ENCODE measurements at places on chromosomes 11 and 22.

DNA sequence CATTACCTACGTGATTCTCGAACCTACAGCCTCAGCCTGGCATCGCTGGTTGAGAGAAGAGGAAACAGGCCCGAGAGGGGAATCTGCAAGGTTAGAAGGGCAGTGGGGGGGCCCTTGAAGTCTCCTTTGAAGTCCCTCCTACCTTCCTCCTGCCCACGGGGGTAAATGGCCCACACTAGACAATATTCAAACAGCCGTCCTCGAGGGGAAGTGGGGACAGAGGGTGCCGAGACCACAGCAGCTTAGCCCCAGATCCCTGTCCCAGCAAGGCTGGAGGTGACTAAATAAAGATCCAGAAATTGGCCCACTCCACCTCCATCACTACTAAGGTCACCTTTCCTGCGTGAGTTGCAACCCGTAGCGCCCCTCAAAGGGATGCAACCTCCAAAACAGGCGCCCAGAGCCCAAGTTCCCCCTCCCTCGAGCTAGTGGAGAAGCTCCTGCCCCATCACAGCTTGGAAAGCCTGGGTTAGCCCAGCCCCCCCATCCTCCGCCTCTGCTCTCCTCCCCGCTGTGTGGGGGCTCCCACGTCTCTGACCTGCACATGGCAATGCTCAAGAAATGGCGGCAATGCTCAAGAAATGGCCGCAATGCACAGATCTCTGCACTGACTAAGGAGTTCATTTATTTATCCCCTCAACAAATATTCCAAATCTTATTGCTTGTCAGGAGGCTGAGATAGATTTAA, 788 bp upstream of the RASL10A start:
- DNase-seq: no peak

- no peak for DNase-seq
Measured at GRCh38 chr11:1218788-1219445, 3.9 kb upstream of the MUC5B start.

- DNase-seq: no peak
Measured at GRCh38 chr11:18461909-18462308, 6.3 kb downstream of the LDHAL6A start.

- no peak for DNase-seq
Measured at GRCh38 chr11:121557348-121557747, 104.6 kb upstream of the SORL1-AS1 start.

- no peak for DNase-seq
Measured at GRCh38 chr22:37431801-37432707, 4.8 kb upstream of the ELFN2 start.

DNA sequence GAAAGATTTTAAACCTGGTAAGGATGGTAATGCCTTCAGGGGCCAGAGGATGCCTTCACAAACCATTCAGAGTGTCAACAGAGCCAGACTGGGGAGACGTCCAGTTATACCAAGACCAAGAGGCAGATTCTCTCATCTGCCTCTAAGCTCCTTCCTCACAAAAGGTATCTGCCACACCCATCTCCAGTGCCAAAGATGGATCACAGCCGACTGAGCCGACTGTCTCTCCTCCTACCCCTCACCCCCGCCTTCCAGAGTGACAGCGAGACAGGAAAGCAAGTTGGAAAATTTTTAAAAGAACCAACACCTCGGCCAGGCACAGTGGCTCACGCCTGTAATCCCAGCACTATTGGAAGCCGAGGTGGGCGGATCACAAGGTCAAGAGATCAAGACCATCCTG, 79.1 kb upstream of the AKIP1 start:
- DNase-seq: no peak

GRCh38 chr11:122977470-122978298, 4.0 kb downstream of the BSX start:
- DNase-seq: no peak

GRCh38 chr22:50118129-50118528, 28.3 kb downstream of the MOV10L1 start:
- DNase-seq: no peak

- DNase-seq: no peak
Measured at GRCh38 chr22:37582526-37582925, 2.6 kb upstream of the LGALS2 start.

DNA sequence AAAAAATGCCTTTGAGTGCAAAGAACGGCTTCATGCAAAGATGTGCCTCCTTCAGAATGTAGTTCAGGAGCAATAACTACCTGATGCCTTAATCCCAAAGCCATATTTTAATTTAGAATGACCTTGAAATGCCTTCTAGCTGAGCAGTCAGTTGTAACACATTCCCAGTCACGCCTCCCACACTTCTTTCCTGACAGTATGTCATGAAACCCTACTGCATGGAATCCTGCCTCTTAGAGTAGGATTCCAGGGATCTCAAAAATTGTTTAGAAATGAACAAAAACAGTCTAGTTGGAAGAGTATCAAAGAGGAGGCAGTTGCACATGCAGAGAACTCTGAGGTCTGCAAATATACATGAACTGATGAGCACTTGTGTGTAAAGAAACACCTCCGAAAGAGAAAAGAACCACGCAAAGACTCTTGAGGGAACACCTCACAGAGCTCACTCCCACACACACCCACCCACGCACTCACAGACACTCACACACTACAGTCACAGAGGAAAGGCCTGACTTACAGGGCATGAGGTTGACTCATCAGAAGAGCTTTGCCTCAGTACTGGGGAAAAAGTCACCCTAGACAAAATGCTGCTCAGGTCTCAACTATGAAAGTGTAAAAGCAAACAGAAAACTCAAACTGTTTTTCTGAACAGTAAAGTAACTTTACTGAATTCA, 77.4 kb downstream of the GGTLC2 start:
- DNase-seq: no peak

DNA sequence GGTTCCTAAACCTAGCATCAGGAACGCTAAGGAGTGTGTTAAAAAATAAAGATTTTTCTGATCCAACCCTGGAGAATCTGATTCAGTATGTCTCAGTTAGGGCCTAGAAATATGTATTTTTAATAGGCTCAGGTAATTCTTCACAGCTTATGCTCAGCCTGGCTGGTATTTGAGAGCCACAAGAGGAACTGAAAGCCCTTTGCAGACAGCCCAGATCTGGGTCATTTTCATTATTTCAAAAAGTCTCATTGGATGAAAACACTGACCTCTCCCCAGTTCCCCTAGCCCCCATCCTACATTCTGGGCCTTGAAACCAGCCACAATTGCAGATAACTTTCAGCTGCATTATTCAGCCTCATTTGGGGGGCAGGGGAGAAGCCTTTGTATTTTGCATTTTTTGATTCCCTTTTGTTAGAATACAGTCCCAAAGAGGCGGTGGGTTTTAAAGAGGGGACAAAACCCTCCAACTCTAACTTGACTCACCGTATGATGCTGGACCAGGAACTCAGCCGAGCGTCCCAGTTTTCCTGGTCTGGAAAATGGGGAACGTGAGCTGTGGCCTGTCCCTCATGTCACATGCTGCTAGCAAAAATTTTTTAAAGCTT, 66.0 kb upstream of the LARGE1 start:
- DNase-seq: peak; percentile 37

GRCh38 chr22:43446037-43446803, 34.4 kb downstream of the MPPED1 start:
- DNase-seq: no peak

GRCh38 chr11:127925475-127925874, 661.9 kb downstream of the ETS1 start:
- DNase-seq: no peak

DNA sequence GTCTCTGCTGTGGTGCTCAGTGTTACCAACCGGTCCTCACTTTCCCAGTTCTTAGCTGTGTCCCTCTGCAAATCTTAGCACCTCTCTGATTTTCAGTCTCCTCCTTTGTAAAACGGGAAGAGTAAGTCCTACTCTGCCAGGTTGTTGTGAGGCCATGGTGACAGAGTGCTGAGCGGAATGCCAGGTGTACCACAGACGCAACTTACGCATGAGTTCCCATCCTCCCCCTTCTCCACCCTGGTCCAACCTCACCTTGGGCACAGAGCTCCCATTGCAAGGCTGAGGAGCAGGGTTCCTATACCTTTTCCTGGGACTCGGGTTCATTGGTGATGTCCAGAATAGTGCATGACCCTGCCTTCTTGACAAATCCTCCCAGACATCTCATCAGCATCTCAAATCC, 7.3 kb upstream of the DDB2 start:
- no peak for DNase-seq

GRCh38 chr22:33747576-33748180, 172.6 kb downstream of the LARGE1 start:
- DNase-seq: no peak

- no peak for DNase-seq
Measured at GRCh38 chr22:38270091-38270992, 2.5 kb downstream of the TMEM184B start.

DNA sequence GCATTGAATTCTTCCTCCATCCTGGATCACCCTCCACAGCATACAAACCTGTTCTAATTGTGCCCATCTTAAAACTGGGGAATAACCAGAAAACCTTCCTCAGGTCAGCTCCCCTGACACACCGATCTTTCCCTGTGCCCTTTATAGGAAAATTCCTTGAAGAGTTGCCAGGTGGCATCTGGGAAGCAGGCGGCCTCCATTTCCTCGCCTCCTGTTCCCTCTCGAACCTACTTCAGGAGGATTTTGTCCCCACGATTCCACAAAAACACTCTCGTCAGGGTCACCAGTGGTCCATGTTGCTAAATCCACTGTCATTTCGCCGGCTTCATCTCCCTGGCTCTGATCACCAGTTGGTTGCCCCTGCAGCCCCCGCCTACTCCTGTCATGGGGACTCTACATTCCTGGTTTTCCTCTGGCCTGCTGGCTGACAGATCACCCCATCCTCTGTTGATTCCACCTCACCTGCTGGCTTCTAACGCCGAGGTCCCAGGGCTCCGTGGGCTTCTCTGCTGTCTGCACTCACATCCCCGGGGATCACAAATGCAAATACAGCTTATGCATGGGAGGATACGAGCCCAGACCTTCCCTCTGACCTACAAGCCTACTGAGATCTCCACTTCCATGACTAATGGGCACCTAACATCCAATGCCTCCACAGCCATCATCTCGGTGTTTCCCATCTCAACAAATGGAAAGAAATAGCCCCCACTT, 92.5 kb upstream of the PRDM11 start:
- DNase-seq: no peak

GRCh38 chr22:49848690-49849160, 4.9 kb upstream of the ZBED4 start:
- no peak for DNase-seq

DNA sequence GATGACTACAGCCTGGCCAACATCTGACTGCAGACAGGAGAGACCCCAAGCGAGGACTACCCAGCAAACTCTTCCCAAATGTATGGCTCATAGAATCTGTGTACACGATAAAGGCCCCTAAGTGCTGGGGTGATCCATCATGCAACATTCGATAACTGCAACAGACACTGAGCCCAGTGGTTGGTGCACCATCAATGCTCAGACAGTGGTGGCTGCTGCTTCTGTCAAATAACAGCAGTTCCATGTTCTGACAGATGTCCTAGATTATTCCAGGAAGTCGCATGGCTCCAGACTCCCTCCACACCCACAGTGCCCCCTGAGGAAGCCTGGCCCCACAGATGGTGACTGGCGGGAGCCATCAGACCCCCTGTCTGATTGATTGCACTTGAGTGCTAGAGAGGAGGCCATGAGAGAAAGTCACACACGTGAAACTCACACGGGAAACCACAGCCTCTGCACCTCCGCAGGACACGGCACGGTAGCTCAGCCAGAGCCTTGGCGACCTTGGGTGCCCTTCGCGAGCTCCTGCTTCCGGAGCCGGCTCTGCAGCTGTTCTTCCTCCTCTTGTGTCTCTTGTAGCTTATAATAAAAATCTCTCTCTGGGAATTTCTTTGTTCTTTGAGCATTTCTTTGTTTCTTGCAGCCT, 1155.9 kb downstream of the TBC1D22A start:
- peak; percentile 16 for DNase-seq

DNA sequence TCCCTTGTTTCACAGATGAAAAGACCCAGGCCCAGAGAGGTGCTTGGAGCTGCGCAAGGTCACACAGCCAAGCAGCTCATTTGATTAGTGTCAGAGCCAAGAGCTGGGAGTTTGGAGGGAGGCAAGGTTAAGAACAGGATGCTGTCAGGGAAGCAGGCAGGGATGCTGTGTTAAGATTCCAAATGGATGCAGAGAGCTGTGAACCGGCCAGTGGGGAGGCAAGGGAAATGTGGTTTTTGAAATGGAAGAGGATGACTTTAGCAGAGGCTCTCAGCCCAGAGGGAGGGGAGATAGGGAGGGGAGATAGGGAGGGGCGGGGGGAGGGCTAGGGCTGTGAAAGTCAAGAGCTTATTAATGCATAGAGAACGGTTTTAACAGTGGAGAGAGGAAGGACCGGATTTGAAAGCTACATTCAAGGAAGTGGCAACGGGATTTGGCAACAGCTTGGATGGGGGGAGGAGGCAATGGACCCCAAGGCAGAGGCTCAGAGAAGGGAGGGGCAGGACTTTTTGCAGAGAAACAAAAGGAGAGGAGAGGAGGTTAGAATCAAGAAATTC, 13.0 kb downstream of the RTN4RL2 start:
- no peak for DNase-seq

DNA sequence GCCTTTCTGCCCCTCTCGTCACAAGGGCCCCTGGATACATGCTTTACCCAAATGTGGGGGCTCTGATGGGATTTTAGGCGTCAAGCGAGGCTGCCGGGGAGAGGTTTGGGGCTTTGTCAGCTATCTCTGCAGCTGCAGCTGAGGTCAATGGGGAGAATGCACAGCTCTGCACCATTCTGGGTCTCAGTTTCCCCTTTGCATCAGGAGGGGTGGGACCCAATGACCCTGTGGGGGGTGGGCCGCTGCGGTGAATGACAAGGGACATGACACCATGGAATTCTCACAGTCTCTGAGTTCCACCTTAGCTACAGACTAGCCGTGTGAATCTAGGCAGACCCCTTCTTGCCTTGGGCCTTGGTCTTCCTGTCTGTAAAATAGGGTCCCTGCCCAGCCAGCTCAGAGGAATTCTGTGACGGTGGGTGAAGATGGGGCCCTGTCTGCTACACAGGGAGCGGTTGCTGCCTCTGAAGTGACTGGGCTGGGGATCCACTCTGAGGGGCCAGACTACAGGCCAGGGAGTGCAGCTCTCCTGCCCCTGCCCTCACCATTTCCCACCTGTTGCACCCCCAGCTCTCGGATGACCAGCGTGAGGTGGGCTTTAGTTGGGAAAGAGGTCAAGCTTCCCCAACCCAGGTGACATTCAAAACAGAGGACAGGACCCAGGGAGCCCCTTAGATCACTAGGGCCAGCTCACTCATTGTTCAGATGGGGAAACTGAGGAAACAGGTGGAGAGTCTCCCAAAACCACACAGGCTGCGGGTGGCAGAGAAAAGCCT, 35.9 kb upstream of the WNT11 start:
- DNase-seq: no peak

DNA sequence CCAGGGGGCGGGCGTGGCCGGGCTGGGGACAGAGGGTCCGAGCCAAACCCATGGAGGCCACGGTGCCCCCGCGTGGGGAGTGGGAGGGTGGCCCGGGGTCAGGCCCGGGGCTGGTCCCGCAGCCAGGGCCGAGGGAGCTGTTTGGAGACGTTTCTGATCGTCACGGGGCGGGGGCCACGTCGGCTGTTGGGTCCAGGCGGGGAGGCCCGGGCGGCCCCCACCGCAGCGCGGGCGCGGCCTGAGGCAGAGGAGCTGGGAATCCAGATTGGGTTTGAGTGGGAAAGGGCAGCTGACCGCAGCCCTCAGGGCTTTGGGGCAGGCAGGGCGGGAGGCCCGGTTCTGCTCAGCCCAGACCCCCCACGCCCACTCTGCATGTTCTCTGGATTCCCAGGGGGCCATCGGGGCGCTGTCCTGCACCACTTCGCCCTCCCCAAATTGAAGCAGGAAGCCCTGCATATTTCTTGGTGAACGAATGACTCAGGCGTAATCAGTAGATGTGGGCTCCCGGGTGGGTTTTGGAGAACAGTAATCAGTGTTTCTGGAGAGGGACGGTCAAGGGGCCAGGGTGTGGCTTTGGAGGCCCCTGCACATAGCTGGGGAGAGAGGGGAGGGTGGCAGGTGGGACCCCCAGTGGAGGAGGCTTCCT, 583 bp downstream of the MRPL23 start:
- DNase-seq: no peak

All from GM12891 (cell line).